ENCODE measurements at places on chromosomes 7 and 10. TPM values are rescaled to one million over a fixed set of nuclear protein-coding genes. Genes with fewer than 3 reads are reported as not detected.

- DNase-seq: no peak
Observed at GRCh38 chr10:86410542-86411124, 44.0 kb upstream of the GRID1 start.

GRCh38 chr7:23353172-23353571, 54.0 kb downstream of the MALSU1 start:
- DNase-seq: no peak

GRCh38 chr10:101305320-101306241, 48.4 kb upstream of the BTRC start:
- DNase-seq: no peak

- no peak for DNase-seq
Observed at GRCh38 chr7:70589590-70589989, 542.4 kb upstream of the GALNT17 start.

DNA sequence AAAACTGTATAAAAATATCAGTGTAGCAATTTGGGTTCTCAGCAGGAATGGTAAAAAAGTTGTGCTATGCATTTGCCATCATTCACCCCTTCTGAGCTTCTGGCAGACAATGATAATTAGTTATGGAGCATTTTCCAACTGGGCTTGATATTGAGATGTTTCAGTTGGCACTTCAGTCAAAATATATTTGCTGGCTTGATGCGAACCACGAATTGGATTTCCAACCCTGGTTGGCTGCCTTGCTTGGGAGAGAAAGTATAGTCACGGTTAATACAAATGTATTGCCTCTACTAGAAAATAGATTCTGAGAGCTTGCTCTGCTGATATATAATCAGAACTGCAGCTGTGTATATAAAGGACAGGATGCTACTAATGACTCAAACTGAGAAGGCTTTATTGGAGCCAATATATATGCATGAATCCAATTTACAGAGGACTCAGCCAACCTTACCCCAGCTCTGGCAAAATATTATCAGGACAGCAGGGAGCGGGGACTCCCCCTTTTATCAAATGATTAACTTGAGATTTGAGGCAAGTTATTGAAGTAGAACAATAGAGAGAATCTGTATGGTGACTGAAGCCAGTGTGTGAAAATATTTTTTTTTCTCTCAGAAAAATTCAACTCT, 219.8 kb upstream of the SMIM30 start:
- no peak for DNase-seq

- DNase-seq: no peak
Observed at GRCh38 chr10:87064651-87065050, 30.0 kb downstream of the GLUD1 start.

DNA sequence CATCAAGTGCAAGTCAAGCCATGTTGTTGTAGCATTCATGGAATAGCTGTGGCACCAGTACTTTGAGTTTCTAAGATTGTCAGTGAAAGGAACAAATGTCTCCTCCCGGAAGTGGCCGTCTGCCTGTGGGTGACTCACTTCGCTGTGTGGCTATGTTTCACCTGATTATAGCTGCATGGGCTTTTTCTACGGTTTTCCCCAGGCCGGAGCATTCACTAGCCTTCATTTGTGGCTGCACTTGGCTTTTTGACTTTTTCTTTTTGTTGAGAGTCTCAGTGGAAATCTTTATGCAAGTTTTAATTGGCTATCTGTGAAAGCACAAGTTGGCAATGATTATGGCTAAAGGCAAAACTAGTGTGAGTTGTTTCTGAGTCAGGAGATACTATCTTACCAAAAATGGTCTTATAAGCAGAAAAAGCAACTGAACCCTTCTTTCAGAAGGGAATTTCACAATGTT, 35.0 kb downstream of the SRI start:
- DNase-seq: no peak

GRCh38 chr10:46091080-46091827, 45.2 kb upstream of the MSMB start:
- DNase-seq: no peak

GRCh38 chr7:97120713-97121457, 3.4 kb downstream of the SDHAF3 start:
- DNase-seq: no peak

- DNase-seq: no peak
Observed at GRCh38 chr10:100669616-100670015, 75.8 kb upstream of the PAX2 start.

PTF1A gene
- total RNA-seq: not detected

DNA sequence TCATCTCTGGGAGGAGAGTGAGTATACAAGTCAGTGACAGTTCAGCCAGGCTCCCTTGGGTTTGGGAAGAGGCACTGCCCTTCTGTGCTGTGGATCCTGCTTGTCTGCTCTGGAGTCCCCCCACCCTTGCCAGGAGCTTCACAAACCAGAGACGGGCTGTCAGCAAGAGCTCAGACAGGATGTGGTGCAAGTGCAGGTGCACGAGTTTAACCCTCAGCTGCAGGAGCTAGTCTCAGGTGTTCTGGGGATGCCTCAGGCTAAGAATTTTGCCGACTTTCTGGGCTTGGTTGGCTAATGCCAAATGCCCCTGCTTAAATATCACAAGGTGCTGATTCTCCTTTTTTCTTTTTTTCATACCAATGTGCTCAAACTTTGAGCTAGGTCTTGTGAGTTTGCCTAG, 22.3 kb downstream of the ZNF783 start:
- DNase-seq: no peak

- no peak for DNase-seq
Observed at GRCh38 chr10:867807-868206, 63.7 kb downstream of the LARP4B start.

DNA sequence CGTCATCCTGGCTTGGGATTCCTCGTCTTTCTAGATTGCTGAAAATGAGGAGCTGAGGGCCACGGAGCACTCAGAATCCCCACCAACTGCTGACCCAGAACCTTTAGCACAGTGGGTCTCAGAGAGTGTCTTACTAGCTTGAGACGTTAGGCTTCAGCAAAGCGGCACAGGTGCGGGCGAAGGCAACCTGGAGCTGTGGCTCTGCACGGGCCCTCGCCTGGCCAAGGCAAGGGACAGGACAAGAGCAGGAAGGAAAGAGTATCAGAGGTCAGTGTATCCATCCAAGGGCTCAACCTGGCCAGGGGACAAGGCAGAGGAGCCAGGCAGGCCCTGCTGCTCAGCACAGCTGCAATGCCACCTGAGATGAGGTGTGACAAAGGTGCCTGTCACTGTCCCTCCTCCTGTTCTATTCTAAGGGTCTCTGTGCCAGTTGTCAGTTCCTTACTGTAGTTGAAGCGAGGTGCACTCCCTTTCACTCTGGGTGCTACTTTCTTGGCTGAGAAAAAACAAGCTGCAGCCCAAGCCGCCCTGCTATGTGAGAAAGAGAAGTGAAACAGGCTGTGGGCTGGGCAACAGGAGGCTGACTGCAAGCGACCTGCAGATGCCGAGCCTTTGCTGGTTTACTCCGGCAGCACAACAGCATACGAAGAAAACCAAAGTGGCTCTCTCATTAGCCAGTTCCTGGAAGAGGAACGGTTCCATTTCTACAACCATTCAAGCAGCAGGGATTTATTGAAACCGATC, 33.3 kb upstream of the KDM7A start:
- no peak for DNase-seq

ARPC1A gene
- 118 TPM for total RNA-seq

TUBB8 gene
- total RNA-seq: not detected

- no peak for DNase-seq
Observed at GRCh38 chr7:102186306-102186705, 100.4 kb upstream of the SH2B2 start.

GLUD1 gene
- 123 TPM for total RNA-seq

GRCh38 chr7:28338041-28338440, 74.3 kb upstream of the CREB5 start:
- DNase-seq: no peak

DNA sequence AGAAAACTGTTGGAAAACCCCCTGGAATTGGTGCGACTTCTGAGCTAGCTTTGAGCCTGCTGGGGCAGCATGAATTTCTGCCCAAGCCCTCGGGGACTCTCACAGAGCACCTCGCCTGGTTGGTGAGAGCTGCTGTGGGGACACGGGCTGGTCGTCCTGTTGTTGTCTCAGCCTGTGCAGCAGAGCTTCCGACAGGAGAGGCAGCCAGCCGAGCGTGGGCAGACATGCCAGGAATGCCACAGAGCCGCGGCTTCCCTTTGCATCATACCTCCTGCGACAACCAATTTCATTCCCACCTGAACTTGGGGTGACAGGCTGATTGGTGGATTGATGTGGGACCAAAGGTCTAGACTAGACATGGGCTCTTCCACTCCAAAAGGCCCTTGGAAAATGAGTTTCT, 60.2 kb upstream of the NRBF2 start:
- no peak for DNase-seq

- no peak for DNase-seq
Observed at GRCh38 chr7:113209449-113210203, 91.3 kb upstream of the SMIM30 start.

GRCh38 chr7:143479055-143479766, 1.5 kb downstream of the TAS2R41 start:
- DNase-seq: no peak

DNA sequence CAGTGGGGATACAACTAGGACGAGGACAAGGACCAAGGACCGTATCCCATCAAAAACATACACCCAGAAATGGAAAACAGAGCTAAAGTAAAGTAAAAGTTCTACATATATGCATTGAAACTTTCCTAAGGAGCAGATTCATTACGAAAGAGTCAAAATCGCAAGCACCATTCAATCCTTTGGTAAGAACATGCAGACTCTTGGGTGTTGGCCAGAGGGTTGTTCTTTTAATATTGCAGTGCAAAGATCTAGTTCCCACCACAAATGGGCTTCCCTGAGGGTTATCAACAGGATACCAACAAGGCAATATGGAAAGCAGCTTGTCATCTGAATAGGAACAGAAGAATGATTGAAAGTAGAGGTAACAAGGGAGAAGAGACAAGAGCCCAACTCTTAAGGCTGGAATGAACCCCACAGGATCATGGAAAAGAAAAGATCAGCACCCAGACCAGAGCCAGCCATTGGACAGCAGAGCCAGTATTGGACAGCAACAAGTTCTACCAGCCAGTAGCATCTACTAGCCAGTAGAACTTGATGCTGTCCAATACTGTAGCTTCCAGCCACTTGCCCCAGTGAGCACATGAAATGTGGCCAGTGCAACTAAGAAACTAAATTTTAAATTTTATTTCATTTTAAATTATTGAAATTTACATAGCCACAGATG, 66.0 kb downstream of the OSBPL3 start:
- DNase-seq: no peak

DNA sequence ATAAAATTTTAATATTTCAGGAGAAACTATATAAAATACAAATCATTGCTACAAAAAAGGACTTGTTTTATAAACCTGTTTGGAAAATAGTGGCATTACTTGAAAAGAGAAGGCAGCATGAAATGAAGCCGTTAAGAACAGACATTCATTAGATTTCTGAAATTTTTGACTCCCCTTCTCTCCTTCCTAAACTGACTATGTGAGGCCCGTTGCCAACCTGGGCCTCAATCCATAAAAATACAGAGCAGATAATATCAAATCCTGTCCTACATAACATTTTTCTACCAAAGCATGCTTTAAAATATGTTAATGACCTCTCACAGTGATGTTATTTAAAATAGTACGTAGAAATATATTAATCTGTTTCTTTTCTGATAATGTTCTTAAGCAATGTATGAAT, 34.5 kb upstream of the ING3 start:
- no peak for DNase-seq

AOC1 gene
- total RNA-seq: 0.29 TPM

DNA sequence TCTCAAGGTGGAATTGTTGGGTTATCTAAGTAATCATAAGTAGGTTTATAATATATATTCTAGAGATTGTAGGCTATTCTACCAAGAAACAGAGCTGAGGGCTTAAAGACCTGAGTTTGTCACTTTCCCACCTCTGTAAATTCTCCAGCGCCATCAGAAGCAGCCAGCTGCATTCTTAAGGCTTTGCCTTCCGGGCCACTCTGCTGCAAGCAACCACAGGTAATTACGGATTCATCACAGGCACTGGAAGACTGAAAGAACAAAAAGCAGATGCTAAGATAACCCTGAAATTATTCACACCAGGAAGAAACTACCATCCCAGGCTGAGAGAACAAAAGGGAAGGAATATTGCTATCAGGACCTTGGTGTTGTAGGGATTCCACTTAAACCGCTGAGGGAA, 137.8 kb upstream of the JCAD start:
- DNase-seq: no peak

- DNase-seq: no peak
Observed at GRCh38 chr7:44470135-44470479, 20.4 kb downstream of the NUDCD3 start.

CNPY1 gene
- total RNA-seq: not detected

DNA sequence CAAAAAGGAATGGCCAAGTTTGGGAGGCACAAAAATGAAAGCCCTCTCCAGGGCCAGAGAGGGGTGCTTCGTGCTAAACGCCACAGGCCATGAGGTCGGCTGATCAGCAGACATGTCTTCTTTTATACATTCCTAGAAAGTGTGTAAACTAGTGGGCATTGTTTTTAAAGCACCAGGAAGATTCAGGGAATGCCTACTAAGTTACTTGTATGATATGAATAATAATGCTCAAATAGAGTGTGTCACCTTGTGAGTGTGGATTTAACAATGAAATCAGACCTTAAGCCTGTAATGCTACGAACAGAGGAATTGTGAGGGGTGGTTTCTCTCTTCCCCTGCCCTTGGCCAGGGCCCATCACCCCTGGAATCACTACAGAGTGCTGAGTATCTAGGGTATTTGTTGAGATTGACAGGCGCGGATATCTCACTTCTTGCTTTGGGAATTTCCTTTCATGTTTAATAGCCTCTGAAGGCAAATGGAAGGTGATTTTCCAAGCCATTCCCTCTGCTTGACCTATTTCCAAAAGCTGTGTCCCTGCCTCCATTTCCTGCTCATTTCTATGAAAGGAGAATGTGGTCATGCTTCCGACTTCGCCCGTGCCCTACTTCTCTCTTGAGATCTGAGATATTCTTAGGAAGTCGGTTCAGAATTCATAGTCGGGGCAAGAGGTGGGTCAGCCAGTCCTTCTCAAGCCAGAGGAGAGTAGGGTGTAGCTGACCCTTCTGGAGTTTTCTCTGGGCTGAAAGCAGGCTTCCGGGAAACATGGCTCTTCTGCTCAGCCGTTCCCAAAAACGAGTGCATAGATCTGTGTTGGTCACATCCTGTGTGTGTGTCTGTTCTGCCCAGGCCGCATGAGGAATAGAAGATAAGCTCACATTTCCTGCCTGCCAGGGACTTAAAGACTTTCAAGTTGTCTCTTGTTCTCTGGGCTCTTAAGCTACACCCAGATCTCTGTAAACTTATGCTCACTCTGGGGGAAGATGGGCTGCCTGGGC, 167.8 kb upstream of the ITGB1 start:
- DNase-seq: no peak

- no peak for DNase-seq
Observed at GRCh38 chr7:985915-986741, 3.1 kb downstream of the CYP2W1 start.

GRCh38 chr10:10734356-10735064, 283.2 kb upstream of the CELF2 start:
- no peak for DNase-seq

DNA sequence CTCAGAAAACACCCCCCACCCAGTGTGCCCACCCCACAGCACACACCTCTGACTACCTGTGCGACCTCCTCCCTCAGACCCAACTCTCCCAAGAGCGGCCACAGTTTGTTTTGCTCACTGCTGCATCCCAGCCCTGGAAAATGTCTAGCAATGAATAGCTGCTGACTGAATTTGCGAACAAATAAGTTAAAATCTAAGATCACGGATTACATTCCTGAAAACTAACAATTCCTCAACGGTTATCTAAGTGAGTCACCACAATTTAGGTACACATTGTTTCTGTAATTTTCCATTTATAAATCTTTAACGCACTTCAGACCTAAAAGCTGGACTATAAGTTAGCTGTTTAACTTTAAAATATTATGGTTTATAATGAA, 235.2 kb downstream of the ZMYND11 start:
- no peak for DNase-seq

All from uterus (tissue), 4 donors.